ENCODE measurements at places on chromosomes 4 and X.

DNA sequence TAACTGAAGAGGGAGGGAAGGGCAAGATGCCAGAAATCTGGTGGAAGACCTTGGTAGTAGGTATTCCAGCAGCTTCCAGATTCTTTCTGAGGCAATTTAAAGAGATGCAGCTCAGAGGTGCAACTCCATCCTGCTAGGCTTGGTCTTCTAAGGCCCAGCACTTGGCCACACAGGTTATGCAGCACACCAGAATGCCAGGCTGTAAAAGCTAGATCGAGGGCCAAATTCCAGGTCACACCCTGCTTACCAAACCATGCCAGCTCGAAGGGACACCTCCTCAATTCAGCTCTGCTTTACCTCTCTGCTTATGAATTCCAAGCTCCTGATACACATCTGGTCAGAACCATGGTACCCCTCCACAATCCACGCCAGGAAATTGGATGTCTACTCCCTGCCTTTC lies 19.8 kb upstream of the ATXN3L start:
- no peak for DNase-seq

DNA sequence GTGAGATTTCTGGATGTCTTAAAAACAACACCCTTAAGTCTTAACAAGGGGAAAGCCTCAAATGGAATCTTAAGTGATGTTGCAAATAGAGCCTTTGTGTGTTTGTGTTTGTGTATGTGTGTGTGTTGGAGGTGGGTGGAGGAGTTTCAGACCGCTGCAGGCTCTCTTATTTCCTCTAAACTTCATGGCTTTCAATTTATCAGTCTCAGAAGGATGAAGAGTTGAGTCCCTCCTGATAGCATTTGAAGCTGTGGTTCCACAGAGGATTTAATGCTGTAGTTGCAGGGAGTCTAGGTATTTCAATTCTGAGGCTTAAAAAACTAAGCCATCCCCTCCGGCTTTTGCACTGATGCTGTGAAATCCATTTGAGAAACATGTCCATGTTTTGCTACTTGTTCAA lies 4.3 kb upstream of the AGA start:
- no peak for DNase-seq

GRCh38 chr4:186205156-186205555 lies 13.8 kb downstream of the CYP4V2 start:
- no peak for DNase-seq

DNA sequence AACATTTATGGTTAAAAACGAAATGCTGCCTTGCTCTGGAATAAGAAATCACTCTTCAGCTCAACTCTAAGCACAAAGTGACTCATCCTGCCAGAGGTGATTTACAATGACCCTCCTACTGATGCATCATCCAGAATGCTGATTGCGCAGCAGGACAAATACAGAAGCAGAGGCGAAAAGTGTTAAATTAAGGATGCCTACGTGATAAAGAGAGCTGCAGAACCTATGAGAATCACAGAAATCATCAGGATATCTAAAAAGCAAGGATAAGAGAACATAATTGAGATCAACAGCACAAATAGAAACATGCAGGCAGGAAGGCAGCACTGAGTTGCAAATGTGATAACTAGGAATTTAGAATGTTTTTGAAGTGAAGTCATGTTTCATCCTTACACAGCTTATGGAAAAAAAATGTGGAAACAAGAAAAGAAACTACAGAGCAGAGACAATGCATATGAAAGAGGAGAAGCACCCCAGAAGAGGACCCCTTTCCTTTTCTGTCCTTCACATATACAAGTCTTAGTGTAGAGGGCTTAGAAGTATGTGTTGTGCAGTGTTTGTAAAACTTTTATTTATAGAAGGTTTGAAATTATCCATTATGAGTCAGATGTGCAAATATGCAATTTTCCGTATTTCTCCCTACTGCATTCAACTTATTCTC lies 188.4 kb downstream of the SLC7A11 start:
- no peak for DNase-seq

DNA sequence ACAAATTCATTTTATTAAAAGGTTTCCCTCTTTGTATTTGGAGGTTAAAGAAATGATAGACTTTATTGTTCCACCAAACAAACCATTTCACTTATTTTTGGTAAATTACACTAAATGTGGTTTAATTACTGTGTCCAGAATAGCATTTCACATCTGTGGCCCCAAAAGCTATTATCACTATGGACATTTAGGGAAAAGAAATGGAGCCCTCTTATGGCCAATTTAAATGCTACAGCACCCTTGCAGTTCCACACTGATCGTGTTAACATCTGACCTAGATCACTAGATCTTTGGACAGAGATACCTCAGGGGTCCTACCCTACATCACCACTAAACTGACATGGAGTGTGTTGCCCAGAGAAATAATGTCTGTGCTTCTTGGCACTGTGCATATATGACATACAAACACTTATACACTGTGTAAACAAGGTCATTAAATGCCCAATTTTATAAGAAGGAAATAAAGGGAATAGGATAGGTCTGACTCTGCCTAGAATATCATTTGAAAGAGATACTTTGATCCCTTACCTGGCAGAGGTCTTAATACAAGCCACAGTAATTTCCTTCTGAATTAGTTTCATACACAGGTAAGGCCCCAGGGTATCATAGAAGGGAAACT lies 163.9 kb downstream of the KDR start:
- DNase-seq, result no peak
